ENCODE measurements at places on chromosomes 1 and 21.

GRCh38 chr1:12469493-12469892 lies 148.5 kb downstream of the DHRS3 start:
- H3K27ac ChIP-seq, result no peak overlapping the region
- no peaks in the 10 kb centered on the region for H3K27me3 ChIP-seq
- H3K4me1 ChIP-seq, result peaks cover 30% of the 10 kb centered on the region
- H3K36me3 ChIP-seq, result peaks cover 6% of the 10 kb centered on the region
- no peak overlapping the region for H3K4me3 ChIP-seq
- DNase-seq, result no peak

DNA sequence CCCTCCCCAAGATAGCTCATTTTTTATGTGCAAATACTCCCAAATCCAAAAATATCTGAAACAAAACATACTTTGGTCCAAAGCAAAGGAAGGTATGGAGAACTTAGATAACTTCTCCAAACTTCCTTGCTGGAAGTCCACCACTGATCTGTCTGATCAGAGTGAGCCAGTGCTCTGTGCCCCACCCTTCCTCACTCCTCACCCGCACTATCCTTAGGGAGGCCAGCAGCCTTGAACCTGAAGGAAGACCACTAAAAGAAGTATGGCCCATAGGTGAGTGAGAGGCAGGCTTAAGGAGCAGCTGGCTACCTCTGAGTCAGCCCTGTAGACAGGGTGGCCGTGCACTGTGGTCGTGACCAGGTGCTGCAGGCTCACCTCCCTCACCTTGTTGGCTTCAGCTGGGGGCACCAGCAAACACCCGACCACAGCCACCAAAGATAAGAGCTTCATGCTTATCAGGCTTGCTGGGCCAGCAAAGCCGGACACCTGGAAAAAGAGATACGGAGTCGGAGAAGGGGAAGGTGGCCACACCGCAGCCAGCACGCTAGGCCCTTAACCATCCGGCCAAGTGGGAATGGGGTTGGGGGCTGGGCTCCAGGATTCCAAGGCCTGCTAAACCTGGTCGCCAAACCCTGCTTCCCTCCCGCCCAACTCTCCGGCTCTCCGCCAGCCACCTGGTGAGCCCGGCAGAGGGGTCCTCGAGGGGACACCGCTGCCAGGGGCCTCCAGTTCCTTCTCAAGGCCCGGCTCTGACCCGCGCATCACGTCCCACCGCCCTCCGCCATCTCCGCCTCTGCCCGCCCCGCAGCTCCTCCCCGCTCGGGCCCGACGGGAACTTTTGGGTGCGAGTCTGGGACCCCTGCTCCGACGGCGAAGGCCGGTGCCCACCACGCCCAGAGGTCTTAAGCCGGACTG lies 543 bp downstream of the TMEM9 start:
- no peak for DNase-seq
- H3K4me3 ChIP-seq, result peak overlapping the region; percentile 79
- H3K27ac ChIP-seq, result peak overlapping the region; percentile 35
- H3K27me3 ChIP-seq, result no peaks in the 10 kb centered on the region
- H3K36me3 ChIP-seq, result no peaks in the 10 kb centered on the region

GRCh38 chr1:86541859-86542258 lies 5.0 kb upstream of the CLCA4 start:
- no peaks in the 10 kb centered on the region for H3K36me3 ChIP-seq
- no peaks in the 10 kb centered on the region for H3K4me1 ChIP-seq
- no peak overlapping the region for H3K4me3 ChIP-seq
- no peak for DNase-seq
- H3K27ac ChIP-seq, result no peak overlapping the region
- H3K27me3 ChIP-seq, result peaks cover 11% of the 10 kb centered on the region

DNA sequence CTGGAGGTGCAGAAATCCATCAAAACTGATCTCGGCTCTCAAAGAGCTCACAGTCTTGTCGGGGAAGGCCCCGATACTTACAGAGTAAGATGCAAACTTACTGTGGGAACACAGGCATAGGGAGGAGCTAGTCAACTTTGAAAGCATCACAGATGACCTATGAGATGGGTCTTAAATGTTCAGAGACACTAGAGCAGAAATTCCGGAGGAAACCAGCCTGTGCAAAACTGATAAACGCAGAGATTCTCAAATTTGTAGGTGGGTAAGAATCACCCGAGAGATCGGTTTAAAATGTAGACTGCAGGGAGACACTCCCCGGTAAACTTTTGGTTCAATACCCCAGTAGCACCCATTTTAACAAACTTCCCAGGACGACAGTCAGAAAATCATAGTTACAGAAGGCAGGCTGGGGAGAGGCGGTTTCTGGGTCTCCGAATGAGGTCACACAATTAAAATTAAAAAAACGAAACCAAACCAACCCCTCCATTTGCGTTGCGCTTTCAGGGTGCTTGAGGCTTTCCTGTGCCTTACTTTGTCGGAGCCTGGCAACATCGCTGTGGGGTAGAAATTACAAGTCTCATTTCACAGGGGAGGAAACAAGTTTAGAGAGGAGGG lies 755 bp upstream of the THRAP3 start:
- peaks cover 22% of the 10 kb centered on the region for H3K36me3 ChIP-seq
- peak overlapping the region; percentile 100 for H3K27ac ChIP-seq
- peak overlapping the region; percentile 77 for H3K4me3 ChIP-seq
- peaks cover 38% of the 10 kb centered on the region for H3K4me1 ChIP-seq
- DNase-seq, result peak; percentile 79

DNA sequence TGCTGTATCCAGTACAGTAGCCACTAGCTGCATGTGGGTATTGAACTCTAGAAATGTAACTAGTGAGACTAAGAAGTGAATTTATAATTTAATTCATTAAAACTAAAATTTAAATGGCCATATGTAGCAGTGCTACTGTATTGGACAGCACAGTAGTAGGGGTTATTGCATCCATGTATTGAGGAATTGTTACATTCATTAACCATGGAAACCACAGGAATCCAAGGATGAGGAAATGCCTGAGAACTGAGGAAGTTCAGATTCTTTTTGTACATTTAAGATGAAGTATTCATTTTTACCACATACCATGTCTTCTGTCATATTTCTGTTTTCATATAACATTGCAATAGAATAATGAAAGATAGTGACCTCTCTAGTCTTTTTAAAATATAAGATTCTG lies 2.6 kb downstream of the MTF2 start:
- no peak for DNase-seq
- no peaks in the 10 kb centered on the region for H3K27me3 ChIP-seq
- H3K4me1 ChIP-seq, result peaks cover 28% of the 10 kb centered on the region
- peak overlapping the region; percentile 94 for H3K4me3 ChIP-seq
- no peak overlapping the region for H3K27ac ChIP-seq
- peaks cover 3% of the 10 kb centered on the region for H3K36me3 ChIP-seq

DNA sequence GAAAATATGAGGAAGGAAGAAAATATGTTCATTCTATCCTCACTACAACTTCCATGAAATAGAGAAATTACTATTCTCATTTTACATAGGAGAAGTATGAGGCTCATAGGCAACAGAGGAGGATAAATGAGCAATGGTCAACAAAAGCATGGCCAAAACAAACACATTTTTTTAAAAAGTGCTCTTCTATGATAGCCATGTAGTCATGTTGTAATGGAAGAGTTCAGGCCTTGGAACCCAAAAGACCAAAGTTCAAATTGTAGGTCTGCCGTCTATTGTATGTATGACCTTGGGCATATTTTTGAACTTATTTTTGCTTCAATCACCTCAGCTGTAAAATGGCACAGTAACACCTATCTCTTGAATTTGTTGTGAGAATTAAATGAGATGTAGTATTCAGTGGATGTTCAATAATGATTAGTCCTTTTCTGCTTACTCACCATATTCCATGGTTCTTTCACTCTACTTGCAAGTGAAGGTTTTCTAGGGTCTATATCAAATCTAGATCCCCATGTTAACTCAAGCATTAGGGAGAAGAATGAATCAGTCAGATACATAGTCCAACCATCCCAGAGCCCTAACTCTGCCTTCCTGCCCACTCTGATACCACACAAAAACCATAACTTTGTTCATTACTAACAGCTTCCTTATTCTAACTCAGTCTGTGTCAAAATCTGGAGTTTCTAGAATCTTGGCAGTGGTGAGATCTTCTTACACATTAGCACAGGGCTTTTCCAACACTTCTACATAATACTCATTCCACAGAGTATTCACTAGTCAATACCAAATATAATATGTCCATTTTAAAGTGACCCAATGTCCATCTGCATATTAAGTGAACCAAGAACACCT lies 353.2 kb downstream of the PLPP3 start:
- H3K4me3 ChIP-seq, result no peak overlapping the region
- no peaks in the 10 kb centered on the region for H3K27me3 ChIP-seq
- no peak overlapping the region for H3K27ac ChIP-seq
- H3K4me1 ChIP-seq, result no peaks in the 10 kb centered on the region
- H3K36me3 ChIP-seq, result no peaks in the 10 kb centered on the region
- no peak for DNase-seq

DNA sequence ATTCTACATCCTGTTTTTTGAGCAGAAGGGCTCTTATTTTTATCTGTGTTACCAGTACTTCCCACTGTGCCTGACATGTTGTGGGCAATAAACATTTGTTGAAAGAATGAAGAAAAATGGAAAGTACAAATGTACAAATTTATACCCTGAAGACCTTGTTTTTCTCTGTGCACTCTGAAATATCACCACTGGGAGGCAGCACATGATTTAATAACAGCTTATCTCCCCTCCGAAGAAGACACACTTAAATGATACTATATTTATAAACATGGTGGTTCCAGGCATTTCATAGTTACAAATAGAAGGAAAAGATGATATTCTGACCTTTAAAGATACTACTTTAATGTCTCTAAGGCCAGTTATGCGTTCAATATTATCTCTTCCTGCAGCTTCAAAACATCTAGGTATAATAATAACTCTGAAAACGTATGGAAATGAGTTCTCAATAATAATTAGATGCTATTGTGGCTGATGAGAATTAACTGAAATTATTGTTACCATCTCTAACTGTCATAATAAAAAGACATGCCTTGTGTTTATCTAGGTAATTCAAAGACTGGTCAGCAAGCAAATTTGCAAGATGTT lies 12.8 kb downstream of the DYNLT5 start:
- peak; percentile 61 for DNase-seq
- no peaks in the 10 kb centered on the region for H3K27me3 ChIP-seq
- H3K27ac ChIP-seq, result no peak overlapping the region
- H3K4me3 ChIP-seq, result no peak overlapping the region
- H3K36me3 ChIP-seq, result no peaks in the 10 kb centered on the region
- H3K4me1 ChIP-seq, result no peaks in the 10 kb centered on the region

DNA sequence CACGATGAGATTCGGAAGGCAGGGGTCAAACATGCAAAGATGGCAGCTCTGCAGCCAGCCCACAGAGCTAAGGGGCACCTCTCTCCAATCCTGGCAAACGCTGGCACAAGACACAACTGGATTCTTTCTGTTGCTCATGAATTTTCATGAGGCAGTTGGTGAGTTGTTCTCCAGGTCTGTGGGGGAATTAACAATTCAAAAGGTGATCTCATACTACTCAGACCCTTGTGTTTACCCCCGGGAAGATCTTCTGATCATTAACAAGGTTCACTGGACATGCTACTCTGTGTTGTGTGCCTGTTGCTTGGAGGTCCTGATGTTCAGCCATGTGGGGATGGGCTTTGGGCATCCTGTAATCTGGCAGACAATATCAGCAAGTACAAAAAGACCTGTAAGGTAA lies 128.9 kb downstream of the HHAT start:
- no peaks in the 10 kb centered on the region for H3K4me1 ChIP-seq
- no peaks in the 10 kb centered on the region for H3K27me3 ChIP-seq
- no peak overlapping the region for H3K4me3 ChIP-seq

GRCh38 chr1:98205291-98206017 lies 284.6 kb upstream of the DPYD start:
- H3K4me3 ChIP-seq, result no peak overlapping the region
- H3K27ac ChIP-seq, result no peak overlapping the region
- no peak for DNase-seq

DNA sequence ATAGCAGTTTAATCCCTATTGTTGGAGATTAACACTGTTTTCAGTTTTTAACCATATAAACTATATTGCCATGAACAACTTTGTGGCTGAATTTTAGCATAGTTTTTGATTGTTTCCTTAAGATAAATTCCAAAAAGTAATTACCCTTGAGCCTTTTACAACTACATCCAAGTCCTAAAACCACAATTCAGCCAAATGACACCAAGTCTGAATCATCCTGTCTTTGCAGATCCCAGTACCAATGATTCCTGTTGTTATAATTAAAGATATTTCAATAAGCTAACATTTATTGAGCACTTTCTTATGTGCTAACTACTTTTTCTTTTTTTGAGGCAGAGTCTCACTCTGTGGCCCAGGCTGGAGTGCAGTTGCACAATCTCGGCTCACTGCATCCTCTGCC lies 35.6 kb downstream of the IL23R start:
- no peaks in the 10 kb centered on the region for H3K27me3 ChIP-seq
- no peak overlapping the region for H3K27ac ChIP-seq
- no peaks in the 10 kb centered on the region for H3K36me3 ChIP-seq
- H3K4me1 ChIP-seq, result no peaks in the 10 kb centered on the region
- H3K4me3 ChIP-seq, result no peak overlapping the region

- no peak for DNase-seq
- no peaks in the 10 kb centered on the region for H3K36me3 ChIP-seq
- peaks cover 36% of the 10 kb centered on the region for H3K4me1 ChIP-seq
These were observed 3.5 kb downstream of the NAV1 start for GRCh38 chr1:201542309-201543035.

DNA sequence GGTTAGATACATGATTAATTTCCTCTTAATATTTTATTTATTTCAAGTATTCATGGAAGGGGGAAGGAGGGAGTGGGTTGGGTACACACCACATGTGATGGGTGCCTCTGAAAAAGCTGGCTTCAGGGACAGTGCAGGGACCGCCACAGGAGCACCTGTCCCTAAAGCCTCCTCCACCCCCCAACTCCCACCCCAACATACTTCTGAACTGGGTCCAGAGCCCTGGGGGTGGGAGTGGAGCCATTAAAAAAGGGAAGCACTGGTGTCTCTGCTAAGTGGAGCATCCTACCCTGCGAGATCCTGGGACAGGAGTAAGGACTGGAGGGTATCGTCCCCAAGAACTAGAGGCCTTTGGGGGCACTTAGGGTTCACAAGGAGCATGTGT lies 5.6 kb upstream of the CLEC20A start:
- H3K4me1 ChIP-seq, result no peaks in the 10 kb centered on the region
- H3K36me3 ChIP-seq, result no peaks in the 10 kb centered on the region
- peaks cover 6% of the 10 kb centered on the region for H3K27me3 ChIP-seq
- no peak overlapping the region for H3K4me3 ChIP-seq

GRCh38 chr1:48495166-48495565 lies 23.2 kb upstream of the SPATA6 start:
- no peak overlapping the region for H3K4me3 ChIP-seq
- no peaks in the 10 kb centered on the region for H3K4me1 ChIP-seq
- no peaks in the 10 kb centered on the region for H3K27me3 ChIP-seq
- no peak overlapping the region for H3K27ac ChIP-seq
- DNase-seq, result no peak
